ENCODE measurements at places on chromosomes 1 and 21.

GRCh38 chr1:180923021-180923841, 10.5 kb downstream of the KIAA1614 start:
- no peak for DNase-seq

- DNase-seq: no peak
These were observed 657.0 kb downstream of the AMY1C start for GRCh38 chr1:104406728-104407127.

DNA sequence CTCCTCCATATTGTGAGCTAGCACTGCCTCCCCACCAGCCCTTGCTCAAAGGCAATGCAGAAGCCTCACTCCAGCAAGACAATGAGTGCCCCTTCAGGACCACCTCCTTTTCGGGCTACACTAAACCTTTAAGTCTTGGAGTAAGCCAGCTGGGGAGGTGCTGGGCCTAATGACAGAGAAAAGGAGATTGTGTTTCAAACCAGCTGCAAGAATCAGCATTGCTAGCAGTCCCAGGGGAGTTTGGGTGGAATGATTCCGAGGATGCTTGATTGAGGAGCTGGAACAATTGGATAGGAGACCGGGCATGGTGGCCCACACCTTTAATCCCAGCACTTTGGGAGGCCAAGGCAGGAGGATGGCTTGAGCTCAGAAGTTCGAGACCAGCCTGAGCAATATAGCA, 54.1 kb upstream of the GPR37L1 start:
- no peak for DNase-seq

DNA sequence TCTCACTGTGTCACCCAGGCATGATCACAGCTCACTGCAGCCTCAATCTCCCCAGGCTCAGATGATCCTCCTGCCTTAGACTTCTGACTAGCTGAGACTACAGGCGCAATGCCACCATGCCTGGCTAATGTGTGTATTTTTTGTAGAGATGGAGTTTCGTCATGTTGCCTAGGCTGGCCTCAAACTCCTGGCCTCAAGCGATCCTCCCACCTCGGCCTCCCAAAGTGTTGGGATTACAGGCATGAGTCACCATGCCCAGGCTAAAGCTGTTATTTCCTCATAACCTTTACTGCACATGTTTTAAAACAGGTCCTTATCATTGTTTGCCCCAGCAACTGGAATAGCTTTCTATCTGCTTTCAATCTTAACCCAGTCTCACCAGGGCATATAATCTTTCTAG, 2.9 kb downstream of the SARS1 start:
- no peak for DNase-seq

- DNase-seq: no peak
These were observed 124.4 kb downstream of the BEND5 start for GRCh38 chr1:48652334-48652733.

GRCh38 chr21:14487490-14488432, 58.4 kb downstream of the SAMSN1 start:
- no peak for DNase-seq

- no peak for DNase-seq
These were observed 26.9 kb downstream of the KIRREL1 start for GRCh38 chr1:158020259-158020885.

DNA sequence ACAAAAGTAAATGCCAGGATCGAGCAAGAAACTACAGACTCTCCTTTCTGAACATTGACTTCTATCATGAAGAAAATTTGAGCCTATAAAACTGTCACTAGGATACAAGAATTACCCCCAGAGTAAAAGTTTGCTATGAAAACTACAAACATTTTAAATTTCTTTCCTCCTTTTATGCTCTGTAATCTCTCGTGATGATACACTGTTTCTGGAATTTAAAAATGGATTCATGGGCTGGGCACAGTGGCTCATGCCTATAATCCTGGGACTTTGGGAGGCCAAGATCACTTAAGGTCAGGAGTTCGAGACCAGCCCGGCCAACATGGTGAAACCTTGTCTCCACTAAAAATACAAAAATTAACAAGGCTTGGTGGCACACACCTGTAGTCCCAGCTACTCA, 181.3 kb downstream of the ZNF281 start:
- no peak for DNase-seq

GRCh38 chr1:192941722-192942411, 117.3 kb downstream of the UCHL5 start:
- DNase-seq: no peak

DNA sequence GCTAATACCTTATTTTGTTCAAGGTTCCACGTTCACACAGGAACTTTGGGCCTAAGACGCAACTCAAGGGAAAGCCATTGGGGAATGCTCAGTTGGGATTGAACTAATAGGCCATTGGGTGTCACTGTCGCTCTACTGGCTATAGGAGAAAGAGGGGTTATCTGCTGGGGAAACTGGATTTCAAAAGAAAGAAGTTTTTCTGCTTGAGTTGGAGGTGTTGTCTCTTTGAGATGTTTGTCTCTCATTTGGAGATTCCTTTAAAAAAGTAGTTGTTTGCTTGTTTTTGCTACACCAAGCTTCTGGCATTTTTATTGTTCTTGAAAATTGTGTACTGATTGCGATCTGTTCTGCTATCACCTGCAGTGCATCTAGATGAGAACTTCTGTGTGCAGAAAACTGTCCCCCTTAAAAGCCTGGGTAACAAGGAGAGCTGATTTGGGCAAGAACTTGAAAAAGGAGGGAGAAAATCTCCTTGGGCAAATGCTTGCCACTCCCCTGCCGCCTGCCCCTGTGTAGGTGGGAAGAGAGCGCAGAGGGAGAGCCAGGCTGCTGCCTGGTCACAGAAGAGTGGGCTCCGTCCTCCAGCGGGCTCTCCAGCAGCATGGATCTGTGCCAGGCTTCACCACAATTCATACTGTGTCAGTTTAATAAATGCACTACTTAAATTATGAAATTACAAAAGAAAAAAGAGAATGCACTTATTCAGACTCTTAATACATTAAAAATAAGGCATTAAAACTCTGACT, 39.9 kb downstream of the PEX14 start:
- DNase-seq: peak; percentile 29

DNA sequence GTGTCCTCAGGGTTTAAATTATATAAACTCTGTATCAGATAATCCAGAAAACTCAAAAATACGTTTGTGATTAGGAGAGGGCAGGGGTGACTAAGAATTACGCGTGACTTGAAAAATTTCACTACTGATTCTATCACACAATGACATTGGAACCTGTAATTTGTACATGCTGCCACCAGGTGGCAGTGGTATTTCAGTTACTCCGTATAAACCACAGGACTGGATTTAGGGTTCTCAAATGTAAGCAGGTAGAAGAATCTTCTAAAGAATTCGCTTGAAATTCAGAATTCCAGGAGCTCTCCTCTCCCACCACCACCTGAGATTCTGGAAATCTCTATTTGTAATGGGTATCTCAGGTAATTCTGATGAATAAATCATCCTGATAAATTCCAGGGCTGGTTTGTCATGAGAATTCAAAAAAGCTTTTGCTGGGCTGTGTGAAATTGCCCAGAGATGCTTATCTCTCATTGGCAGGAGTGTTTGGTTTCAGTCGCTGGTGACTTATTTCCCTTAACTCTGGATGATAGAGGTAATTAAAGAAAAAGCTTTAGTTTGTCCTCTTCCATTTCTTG, 1.7 kb upstream of the KRTAP7-1 start:
- DNase-seq: no peak

DNA sequence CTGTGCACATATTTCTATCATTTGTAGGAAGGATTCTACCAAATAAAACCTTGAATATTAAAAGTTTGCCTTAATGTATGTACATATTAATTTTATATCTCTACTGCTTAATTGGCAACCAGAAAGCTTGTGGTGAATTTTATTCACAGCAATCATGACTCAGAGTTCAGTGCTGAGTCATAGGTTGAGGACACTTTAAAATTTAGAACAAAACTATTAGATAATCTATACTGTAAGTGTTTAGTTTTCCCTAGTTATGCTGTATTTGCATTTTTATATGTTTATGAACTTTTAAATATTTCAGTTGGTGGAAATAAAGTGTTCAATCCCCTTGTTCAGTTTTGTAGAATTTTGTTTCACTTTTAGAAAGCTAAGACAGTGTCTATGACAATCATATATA, 841.5 kb downstream of the KCNT2 start:
- DNase-seq: no peak

DNA sequence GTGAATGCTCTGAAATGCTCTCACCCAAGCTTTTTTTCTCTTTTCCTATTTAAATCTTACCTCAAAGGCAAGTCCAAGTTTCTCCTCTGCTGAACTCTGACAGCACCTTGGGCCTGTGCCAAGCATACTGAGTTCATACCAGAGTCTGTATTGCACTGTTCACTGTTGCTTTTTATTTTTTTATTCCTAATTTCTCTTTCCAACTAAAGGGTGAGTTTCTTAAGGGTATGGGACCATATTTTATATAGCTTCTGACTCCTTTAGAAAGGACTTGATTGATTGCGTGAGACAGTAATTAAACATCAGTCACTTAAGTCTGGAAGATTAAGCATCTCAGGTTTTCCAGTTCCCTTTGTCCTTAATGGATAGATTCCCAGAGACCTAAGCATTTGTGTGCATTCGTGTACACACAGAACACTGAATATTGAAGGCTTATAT, 69.9 kb downstream of the CACHD1 start:
- peak; percentile 19 for DNase-seq

- no peak for DNase-seq
These were observed 43.2 kb upstream of the DISC1 start for GRCh38 chr1:231583376-231583775.

DNA sequence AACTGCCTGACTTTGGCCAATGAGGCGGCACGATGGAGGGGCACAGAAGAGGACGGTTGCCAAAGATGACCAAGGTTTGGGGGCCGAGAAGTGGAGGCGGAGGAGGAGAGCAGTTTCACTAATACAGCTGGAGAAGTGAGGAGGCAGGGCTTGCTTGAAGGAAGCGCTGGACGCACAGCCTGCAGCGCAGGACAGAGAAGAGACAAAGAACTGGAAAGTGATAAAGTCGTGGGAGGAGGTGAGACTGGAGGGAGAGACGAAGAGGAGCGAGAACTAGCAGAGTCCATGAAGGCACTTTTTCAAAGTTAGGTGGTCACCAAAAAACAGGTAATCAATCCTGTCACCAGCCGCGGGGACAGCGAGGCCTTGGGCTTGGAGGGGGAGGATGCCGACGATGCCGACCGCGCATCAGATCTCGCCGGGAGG, 771 bp downstream of the PACC1 start:
- DNase-seq: no peak

DNA sequence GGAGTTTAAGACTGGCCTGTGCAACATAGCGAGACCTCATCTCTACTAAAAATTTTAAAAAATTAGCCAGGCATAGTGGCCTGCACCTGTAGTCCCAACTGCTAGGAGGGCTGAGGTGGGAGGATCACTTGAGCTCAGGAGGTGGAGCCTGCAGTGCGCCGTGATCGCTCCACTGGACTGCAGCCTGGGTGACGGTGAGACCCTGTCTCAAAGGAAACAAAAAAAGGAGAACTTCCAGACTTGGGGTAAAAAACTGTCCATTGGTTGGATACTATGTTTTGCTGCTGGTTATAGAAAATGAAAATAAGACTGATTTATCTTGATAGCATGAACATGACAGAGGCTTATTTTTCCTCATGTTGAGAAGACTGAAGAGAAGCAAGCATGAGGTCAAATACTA, 79.4 kb downstream of the WDR4 start:
- DNase-seq: no peak

DNA sequence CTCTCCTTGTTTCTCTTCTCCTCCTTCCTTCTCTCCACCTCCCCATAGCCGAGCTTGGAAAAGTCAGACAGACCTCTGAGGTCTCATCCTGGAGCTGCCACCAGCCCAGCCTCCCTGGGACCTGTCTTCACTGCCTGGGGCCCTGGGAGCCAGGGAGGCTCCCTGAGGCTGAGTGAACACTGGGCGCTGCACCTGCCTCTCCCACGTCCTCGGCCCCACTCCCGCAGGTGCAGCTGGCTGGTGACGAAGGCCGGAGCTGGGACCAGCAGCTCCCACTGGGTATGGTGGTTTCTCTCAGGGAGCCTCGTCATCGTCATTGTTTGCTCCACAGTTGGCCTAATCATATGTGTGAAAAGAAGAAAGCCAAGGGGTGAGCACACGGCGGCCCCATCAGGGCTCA, 5.3 kb downstream of the TNFRSF14 start:
- DNase-seq: no peak

DNA sequence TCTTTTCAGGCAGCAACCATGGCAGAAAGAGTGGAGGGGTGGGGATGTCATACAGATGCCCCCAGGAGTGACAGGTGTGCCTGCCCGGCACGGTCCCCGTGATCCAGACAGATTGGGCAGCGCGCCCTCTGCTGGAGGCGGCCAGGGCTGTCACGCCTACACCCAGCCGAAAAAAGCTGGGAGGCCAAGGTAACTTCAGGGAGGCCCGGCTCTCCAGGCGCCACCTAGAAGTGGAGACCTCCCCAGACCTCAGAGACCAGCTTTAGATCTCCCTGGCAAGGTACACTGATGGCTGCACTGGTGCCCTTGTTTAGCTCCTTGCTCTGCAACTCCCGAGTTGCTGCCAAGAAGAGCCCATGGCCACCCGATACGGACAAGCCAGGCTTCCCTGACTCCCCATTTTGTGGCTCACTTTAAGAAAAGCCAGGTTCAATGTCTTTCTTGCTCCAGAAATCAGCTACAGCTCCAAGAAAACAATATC, 6.6 kb downstream of the GOLT1A start:
- DNase-seq: peak; percentile 5

DNA sequence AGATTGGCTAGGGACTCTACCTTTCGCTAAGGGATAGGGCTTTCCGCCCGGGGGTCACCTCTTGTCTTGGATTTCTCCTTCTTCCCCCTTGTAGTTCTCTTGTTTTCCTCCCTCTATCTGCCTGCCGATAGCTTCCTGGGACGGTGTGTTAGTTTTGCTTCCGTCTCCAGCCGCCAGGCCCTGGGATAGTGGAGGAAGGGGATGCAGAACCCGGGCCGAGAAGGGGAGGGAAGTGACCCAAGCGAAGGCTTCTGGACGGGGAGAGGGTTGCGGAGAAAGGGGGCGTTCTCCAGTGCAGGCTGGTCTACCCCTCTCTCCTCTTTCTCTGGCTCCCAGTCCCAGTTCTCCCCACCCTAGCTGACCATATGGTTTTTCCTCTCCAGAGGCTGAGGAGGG, 871 bp downstream of the TUFT1 start:
- peak; percentile 21 for DNase-seq

- DNase-seq: no peak
These were observed 151.8 kb downstream of the PTPRU start for GRCh38 chr1:29388170-29388569.

DNA sequence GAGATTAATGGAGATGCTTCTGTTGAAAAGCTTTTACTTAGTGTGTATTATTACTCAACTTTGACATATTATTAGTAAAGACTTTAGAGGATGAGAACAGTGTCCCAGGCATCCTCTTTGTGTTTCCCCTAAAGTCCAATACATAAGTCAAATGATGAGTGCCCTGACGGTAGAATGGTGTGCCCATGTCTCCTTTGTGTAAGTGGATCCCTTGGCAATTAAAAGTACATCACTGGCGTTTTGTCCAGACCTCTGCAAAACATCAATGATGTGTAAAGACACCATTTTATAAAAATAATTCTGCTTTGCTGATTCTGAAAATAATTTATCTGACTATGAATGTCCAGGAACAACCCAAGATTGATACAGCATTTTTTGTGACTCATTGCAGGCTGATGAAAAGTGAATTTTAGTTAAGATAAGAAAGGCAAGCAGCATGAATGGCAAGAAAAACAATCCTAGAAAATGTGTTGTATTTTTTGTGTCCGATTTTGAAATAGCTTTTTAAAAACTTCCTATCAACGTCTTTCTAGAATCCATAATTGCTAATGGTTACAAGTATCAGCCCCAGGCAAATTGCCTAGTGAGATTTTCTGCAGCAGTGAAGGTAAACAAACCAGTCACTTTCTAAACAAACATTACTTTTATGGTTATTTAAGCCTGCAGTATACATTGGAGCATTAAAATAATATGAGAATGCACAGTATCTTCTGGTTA, 251.5 kb downstream of the PTPRC start:
- no peak for DNase-seq
